Stimulated activated CD4-positive, alpha-beta T cell treated with anti-CD3 and anti-CD28 coated beads, Interleukin-15, amount 100 ng/mL, for 48 hours (primary cell): ENCODE measurements at places on chromosomes 4 and X.

- no peak for DNase-seq
These were observed 56.3 kb downstream of the SERTM2 start for GRCh38 chrX:111567542-111568255.

DNA sequence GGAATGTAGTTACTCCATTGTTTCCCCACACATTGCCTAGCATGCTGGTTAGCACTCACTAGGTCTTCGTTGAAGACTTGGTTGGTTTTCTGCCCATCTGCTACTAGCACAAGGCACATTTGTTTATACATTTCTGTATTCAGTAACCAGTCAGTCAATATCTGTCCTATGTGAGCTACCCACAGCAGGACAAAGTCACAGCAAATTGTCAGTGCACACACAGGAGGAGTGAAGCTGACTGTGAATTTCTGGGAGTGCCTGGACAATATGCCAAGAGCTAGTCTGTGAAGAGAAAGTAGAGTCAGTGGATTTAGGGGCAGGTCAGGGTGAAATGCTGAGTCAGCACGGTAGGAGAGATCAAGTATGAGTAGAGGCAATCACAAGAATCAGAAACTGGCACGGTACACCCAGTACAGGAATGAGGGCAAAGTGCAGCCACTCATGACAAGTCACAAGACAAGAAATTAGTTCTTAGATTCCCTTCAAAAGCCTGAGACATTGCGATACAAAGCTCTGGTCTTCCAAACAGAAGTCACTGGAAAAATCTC, 1049.8 kb upstream of the POU3F4 start:
- no peak for DNase-seq

DNA sequence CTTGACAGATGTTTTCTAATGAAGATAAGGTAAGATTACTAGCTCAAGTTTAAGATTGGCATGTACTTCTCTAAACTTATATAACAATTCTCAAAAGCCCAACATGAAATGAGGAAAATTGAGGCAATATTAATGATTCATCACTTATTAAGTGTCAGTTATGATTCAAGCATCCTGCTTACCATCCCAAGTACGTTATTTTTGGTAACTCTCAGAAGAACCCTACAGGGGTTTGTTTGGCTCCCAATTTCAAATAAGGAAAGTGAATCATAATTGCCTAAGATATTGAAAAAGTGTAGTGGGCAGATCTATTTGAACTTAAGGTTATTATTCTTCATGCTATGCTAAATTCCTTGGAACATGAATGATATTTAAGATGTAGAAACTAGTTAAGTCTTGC, 387.9 kb upstream of the TENM3 start:
- DNase-seq, result no peak

DNA sequence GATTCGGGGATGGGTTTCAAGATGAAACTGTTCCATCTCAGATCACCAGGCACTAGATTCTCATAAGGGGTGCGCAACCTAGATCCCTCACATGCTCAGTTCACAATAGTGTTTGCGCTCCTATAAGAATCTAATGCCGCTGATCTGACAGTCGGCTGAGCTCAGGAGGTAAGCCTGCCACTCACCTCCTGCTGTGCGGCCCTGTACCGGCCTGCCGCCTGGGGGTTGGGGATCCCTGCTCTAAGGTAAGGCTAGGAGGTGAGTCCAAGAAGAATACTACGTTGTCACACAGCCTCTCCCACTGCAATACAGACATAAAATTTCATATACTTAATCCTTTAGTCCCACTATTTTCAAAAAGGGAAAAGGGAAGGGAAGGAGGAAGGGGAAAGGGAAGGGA, 213.4 kb upstream of the HCCS start:
- no peak for DNase-seq
